ENCODE measurements at places on chromosomes 1 and 21.

GRCh38 chr1:14553711-14554110 lies 44.8 kb upstream of the KAZN start:
- no peak for DNase-seq

DNA sequence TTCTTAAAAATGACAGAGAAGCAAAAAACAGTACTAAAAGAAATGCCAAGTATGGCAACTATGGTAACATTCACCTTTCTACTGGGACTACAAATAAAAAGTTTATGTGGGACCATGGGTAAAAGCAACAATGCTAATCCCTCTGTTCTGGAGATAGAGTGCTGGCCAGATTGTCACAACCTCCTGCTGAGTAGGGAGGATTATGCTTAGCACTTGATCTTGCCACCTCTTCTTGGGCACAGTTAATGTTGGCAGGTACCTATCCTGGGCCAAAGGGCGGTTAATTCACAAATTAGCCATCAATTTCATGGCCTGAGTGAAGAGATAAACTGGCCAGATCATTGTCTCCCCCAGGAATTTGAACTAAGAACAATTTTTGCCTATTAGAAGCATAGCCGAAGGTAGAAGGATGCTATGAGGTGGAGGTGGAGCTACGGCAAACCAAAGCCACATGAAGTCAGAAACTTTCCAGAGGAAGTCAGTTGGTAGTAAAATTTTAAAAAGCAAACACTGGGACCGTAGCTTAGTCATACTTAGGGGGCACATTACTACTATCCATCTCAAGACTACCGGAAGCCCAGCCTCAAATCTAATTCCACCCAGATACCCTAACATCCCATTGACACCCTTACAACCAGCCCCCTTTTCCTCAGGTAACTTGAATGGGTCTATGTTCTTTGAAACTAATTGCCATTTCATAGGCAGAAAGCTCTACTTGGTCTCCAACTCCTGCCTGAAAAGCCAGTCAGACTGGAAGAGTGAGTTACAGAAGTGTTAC lies 2.7 kb downstream of the SCYL3 start:
- peak; percentile 37 for DNase-seq

DNA sequence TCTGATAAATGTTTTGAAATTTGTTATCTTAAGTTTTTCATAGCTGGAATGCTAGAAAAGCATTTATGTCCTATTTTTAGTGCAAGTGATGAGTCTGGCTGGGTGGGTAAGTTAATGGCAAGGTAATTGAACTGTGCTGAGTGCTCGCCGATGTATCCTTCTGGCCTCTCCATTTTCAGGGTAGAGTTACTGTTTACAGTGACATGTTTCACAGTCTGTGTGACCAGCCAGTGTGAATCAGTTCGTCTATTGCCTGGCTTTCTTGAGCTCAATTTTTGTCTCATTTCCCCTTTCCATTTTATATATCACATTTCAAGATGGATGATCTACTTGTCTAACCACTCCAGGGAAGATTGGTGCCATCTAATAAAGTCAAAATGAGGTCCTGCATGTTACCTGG lies 44.1 kb downstream of the ITSN1 start:
- no peak for DNase-seq

DNA sequence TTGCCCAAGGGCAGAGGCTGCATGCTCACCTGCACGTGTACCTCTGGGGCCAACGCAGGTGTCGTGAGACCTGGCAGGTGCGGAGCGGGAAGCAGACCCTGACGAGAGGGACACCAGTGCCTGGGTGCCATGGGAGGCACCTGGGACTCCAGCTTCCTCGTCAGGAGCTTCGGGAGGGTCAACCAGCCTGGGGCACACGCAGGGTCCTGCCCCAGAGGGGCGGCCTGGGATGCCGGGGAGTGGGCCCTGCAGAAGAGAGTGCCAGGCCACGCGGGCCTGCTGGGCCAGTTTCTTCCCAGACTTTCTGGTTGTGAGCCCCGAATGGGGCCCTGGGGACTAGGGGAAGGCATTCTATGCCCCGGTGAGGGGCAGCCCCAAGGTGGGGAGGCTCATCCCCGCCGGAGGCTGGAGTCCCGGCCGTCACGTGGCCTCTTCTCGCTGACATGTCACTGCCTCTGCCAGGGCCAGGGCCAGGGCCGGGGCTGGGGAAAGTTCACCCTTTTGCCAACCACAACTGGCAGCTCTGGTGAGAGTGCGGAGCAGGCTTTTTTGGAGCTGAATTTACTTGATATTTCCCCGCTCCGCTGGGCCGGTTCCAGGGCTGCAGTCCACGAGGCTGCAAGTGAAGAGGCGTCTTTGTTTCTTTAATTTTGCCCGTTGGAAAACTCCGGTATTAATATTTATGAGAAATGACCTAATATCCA lies 38.5 kb upstream of the ACTRT2 start:
- no peak for DNase-seq

DNA sequence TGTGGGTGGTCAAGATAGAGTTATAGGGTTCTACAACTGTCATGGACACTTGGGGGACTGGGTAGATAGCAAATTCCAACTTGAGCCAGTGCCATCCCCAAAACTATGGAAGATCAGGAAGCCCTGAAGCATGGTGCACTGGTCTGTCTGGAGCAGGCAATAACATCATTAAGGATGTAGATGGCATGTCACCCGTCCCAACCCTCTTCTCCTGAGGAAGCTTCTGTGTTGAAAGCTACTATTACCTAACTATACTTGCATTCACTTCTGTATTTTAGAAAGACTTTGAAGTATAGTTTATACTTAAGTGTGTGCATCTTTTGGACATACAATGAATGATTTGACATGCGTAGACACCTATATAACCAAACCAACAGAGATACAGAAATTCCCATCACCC lies 32.9 kb downstream of the RABIF start:
- DNase-seq: no peak

GRCh38 chr1:37332126-37332525 lies 142.3 kb upstream of the ZC3H12A start:
- DNase-seq: no peak

DNA sequence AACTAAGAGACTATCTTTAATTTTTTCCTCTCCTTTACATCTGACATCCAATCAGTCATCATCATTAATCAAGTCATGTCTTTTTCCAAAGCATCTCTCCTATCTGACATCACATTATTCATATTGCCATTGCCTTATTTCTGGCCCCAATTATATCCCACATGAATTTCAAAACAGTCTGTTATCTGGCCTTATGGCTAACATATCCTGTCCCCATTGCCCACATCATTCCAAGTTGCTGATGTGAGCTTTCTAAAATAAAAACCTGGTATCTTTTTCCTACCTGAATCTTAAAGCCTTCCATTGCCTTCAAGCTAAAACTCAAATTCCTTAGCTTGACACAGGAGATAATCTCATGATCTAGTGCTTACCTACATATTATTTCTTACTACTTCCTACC lies 283.9 kb downstream of the LRRC40 start:
- no peak for DNase-seq

DNA sequence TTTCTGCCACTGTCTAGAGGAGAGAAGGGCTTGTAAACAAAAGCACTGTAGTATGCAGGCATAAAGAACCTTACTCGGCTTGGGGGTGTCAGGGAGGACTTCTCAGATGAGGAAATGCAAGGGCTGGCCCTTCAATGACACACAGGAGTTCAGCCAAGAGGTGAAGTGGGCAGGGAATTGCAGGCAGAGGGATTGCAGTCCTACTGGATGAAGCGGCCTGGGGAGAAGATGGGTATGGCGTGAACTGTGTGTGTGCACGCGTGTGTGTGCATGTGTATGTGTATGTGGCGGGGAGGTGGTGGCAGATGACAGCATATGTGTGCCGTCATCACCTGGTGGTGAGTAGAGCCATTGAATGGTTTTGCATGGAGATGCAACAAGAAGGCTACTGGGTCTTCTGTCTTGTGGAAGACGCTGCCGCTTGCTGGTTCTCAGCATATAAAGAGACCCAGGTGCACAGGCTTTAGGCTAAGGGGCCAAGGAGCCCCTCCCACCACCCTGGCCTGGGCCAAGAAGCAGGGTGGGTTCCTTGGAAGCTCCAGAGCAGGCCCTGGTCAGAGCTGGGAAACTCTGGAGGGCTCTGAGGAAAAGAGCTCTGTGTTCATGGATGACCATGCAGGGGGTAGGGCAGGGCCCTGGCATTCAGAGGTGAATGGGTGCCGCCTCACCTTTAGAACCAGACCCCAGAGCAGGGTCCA lies 4.1 kb upstream of the EPS8L3 start:
- no peak for DNase-seq

GRCh38 chr1:157925419-157926166 lies 67.9 kb upstream of the KIRREL1 start:
- DNase-seq: no peak

DNA sequence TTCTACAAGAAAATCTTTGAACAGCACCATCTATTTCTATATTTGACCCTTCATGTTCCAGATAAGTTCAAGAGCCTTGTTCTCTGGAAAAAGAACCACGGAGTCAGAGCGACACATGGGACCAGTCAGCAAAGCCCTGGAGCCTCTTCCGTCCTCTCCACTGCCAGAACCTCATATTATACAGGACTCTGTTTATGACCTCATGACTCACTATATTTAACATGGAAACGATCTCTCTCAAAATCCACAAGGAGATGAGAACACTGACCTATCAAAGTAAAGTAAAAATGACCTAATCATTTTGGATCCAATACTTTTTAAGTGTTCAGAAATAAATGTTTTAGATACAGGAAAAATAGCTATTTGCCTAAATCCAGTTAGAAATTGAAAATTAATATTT lies 124.6 kb upstream of the KRTAP19-8 start:
- DNase-seq: no peak

GRCh38 chr1:117205368-117205767 lies 5.4 kb downstream of the VTCN1 start:
- DNase-seq: no peak

- DNase-seq: no peak
Observed at GRCh38 chr1:248786156-248786555, 30.6 kb upstream of the LYPD8 start.

- no peak for DNase-seq
Observed at GRCh38 chr1:182120411-182121258, 59.1 kb upstream of the ZNF648 start.

DNA sequence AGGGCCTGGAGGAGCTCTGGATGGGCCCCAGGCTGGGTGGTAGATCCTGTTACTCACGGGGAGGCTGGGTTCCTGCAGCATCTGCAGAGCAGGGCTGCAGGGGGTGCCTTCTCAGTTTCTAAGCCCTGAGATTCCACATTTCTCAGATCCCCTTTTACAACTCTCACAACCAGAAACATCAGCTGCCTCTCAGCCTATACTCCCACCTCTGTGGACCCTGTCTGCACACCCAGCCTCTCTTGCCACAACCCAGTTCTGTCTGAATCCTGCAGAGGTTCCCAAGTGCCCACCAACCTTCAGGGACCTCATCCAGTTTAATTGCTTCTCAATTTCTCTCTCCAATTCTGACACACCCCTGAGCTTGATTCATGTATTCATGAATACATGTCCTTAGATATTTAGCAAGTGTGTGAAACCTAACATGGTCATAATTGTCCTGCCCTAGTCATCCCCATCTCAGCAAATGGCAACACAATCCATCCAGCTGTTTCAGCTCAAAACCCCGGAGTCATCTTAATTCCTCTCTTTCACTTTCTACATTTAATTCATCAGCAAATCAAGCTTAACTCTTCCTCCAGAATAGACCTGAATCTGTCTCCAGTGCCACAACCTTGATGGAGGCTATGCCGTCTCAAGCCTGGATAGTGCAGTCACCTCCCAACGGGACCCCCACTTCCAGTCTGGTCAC lies 57.0 kb upstream of the NEK2 start:
- DNase-seq: no peak

- DNase-seq: no peak
Observed at GRCh38 chr1:210310562-210311153, 18.0 kb upstream of the HHAT start.

DNA sequence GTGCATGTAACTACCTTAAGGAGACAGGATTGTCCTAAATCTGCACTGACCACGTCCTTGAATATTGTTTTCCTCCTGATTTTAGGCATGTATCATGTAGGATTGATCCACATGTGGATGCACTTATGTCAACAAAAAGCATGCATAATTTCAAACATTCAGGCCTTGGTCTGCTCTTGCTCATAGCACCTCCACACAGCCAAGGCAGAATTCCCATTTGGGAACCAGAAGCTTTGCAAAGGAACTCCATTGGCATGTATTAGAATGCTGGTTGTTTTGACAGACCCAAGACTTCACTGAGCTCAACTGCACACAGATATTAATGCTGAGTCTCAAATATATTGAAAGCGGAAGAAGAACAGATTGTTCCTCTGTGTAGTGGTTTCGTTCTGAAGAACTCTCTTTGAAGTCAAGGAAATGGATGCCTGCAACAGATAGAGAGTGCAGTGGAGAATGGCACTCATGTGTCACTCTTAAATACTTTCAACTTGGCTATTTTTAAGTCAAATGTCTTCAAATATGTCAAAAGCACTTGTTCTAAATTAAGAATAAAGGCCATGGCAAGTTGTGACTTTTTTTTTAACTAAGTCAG lies 387.6 kb downstream of the LTN1 start:
- DNase-seq: no peak

- no peak for DNase-seq
Observed at GRCh38 chr1:26597629-26598039, 68.1 kb downstream of the RPS6KA1 start.

DNA sequence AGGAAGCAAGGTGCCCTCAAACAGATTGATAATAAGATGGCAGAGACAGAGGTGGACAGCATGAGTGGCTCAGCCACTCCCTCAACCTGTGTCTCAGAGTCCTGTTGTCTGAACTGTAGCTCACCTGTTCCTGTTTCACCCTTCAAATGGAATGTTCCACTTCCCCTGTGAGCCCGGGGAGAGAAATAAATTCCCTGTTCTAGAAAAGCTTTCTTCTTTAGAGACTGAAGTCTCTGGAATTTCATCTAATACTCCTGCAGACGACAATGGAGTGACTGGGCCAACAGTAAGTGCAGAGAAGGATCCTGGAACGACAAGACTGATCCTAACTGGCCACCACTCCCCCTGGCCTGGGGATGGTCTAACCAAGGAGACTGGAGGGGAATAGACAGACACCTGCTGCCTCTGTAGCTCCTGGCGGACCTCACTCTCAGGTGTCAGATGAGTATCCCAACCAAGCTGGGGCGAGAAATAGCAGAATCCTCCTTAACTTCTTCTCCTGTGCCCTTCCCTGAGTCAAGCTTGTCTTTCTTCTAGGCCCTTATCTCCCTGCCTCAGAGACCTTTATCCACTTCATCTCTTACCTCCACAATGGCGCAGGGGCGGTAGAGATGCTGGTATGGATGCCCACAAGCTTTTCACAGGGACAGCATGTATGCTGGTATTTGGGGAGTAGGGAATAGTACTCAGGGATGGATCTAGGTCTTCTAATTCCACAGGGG lies 45.4 kb downstream of the PLEKHA6 start:
- no peak for DNase-seq

- DNase-seq: no peak
Observed at GRCh38 chr1:106072909-106073600, 983.4 kb upstream of the PRMT6 start.

GRCh38 chr1:64881281-64881680 lies 85.1 kb downstream of the JAK1 start:
- no peak for DNase-seq

All from stimulated activated CD4-positive, alpha-beta T cell treated with anti-CD3 and anti-CD28 coated beads, Interleukin-4, amount 100 ng/mL, for 24 hours (primary cell).